ENCODE measurements at places on chromosomes 4 and X. TPM values are rescaled to one million over a fixed set of nuclear protein-coding genes. Genes with fewer than 3 reads are reported as not detected.

ZNF630 gene
- 0.77 TPM for polyA plus RNA-seq

DNA sequence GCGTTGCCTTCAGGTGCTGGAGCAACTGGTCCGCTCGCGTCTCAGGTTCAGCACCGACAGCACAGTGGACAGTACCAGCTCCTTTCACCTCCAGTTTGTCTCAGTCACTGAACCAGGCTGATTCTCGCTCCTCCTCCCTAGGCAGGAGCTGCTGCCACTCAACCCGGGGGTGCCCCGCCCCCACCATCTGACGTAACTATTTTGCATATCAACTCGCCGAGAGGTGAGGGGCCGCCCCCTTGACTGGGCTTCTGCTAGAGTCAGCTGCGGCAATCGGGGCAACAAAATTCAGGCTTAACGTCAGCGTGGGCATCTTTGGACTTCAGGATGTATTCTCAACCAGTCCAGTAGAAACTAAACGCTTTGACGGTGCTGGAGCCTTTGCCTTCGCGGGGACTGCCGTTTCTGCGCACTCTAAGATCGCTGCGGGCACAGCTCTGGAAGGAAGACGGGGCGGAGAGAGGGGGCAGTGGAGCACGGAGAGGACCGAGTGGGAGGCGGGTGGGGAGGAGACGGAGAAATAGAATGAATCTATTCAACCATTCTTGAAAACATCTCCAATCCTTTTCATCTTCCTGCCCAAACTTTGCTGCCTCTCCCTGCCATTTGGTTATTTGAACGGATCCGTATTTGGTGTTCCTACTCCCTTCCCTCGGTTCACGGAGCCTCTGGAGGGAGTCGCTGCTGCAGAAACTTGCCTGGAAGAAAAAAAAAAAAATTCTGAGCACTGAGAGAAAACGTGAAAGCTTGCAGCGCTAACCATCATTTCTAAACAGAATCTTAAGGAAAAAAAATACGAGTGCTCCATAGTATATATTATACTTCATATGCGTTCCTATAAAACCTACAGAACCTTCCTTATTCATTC, at the start of gene FSTL5:
Gene FSTL5, minus strand, starts transcription at position 109 of the 868 bp plus-strand sequence. CDS start 52,604 bp downstream, outside the sequence.
- DNase-seq: peak; percentile 6

CSAG2 gene
- polyA plus RNA-seq: not detected

DNA sequence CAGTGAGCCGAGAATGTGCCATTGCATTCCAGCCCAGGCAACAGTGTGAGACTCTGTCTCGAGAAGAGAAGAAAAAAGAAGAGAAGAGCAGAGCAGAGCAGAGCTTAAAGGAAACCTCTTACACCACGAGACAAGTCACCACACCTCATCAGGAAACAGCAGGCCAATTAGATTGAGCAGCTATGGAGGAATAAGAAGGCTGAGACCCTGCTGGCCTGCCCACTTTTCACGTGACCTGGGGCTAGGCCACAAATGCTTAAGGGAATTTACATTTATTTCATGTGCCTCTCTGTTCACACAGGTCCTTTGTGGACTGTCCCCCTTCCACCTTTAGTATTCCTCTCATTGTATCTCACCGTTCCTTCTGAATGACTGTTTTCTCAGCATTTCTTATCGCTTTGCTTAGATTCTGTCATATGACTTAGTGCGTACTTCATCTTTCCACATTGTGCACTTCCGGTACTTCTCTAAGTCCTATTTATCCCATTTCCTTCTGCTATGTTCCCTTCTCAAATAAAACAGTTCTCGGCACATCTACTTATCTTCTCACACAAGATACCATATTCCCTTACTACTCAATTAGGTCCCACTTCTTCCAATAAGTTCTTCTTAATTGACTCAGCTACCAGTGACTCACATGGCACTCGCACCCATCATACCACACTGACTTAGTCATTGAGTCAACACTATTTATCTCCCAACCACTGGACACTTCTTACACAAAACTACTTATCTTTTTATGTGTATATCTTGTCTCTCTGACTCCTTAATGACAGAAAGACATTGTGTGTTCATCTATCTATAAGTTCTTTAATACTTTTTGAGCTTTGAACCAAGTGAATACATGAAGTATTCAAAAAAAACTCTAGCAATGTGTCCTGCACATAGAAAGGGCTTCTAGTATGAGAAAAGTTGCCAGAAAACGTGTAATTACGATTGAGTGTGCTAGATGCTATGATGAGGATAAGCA, 11.0 kb downstream of the CUL4B start:
- DNase-seq: no peak

DNA sequence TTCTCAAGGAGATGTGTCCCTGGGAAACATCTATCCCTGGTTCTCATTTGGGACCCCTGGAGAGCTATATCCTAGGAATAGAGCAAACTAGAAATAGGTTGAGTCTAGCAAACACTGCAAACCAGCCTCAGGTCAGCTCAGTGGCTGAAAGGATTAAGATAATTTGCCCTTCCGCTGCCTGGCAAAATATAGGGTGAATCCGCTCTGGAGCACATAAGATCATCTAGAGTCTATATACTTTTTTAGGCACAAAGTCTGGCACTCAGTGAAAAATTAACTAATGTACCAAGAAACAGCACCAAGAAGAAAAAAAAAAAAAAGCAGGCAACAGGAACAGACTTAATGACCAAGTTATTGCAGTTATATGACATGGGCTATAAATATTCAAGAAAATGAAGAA, 7.3 kb upstream of the GUCY2F start:
- DNase-seq: no peak

FATE1 gene
- not detected for polyA plus RNA-seq

NAP1L3 gene
- polyA plus RNA-seq: 8.1 TPM

GRCh38 chr4:2688697-2689096, 67.4 kb downstream of the TNIP2 start:
- no peak for DNase-seq

- no peak for DNase-seq
Measured at GRCh38 chr4:123401271-123402120, 4.9 kb downstream of the SPRY1 start.

UBA6 gene
- 18.2 TPM for polyA plus RNA-seq

ITM2A gene
- polyA plus RNA-seq: 215 TPM

GRCh38 chr4:171087089-171087488, 726.1 kb upstream of the GALNTL6 start:
- no peak for DNase-seq

DNA sequence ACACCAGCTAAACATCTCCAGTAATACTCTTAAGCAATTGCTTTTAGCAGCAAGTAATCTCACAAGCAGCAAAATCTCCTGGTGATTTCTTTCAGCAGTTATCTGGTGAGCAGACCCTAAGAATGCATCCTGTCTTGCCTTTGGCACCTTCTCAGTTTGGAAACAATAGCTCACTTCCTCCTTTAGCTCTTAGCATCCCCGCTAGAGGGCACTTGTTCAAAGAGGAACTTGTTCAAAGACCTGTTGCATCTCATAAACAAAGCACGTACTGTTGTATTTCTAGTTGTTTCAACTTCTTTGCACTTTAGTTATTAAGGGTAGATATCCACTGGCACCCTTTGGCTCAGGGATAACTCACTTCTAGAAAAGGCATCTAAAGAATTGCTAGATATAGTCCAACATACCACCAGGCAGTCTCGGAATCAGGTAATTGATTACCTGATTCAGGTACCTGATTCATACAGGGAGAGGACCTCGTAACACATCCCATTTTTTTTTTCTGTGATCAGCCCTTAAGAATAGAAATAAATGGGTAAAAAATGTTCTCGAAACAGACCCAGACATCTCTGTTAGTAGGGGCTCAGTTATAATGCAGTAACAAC, 81.9 kb upstream of the QRFPR start:
- peak; percentile 40 for DNase-seq

GRCh38 chr4:141306331-141306730, 85.6 kb downstream of the ZNF330 start:
- DNase-seq: no peak

CSAG3 gene
- not detected for polyA plus RNA-seq

DNA sequence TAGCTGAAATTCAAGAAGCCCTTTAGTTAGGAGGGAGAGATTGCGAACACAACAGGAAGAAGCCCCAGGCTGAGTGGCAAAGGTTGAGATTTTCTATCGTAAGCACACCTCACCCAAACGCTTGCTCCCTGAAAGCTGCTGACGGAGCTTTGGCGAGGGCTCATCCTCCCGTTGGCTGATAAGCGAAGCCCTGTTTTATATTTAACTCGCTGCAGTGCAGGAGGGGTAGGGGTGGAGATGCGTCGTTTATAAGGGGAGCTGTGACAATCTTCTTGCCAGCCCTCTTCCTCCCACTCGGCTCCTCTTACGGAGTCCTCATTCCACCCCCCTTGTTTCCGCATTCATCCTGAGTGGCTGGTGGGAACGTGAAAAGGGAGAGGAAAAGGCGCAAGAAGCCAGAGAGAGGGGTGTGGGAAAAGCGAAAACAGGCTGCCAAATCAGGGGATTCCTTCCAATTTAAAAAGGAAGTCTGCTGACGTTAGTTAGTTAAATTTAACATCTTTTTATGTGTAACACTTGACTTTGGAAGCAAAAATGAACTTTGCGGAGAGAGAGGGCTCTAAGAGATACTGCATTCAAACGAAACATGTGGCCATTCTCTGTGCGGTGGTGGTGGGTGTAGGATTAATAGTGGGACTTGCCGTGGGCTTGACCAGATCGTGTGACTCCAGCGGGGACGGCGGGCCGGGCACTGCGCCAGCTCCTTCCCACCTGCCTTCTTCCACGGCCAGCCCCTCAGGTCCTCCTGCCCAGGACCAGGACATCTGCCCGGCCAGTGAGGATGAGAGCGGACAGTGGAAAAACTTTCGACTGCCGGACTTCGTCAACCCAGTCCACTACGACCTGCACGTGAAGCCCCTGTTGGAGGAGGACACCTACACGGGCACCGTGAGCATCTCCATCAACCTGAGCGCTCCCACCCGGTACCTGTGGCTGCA, at the start of gene ENPEP:
Gene ENPEP, plus strand, starts transcription at position 275 of the 938 bp plus-strand sequence. Its CDS starts 260 bp downstream, at position 535.
- no peak for DNase-seq

DNA sequence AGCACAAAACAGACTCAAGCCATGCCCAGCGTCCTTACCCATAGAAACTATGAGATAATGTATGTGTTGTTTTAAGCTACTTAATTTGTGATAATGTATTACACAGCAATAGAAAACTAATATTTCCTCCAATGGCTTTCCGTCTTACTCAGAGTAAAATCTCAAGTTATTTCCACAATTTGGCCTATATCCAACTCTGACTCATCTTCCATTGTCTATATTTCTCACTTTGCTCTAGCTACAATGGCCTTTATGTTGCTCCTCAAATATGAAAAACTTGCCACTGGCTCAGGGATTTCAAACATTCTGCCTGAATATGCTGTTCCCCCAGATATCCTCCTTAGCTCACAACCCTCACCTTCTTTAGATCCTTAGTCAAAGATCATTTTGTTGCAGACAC, 31.6 kb downstream of the IQCM start:
- DNase-seq: no peak

GRCh38 chr4:17680559-17681280, 66.3 kb downstream of the MED28 start:
- DNase-seq: no peak

DNA sequence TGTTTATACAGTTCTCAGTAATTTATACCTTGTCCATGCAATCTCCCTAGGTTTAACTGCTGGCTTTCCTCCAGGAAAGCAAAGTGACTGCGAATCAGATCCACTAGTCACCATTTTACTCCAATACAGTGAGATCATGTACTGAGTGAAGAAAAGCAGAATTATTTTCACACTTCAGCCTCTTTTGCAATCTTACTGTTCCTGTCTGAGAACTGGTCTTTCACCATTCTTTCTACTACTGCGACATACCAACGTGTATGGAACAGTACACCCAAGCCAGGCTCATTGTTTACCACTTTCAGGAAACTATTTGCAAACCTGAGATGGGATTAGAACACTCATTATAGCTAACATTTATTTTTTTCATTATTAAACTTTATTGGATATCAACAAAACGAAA, 8.0 kb upstream of the MSL3 start:
- no peak for DNase-seq

TEC gene
- 2.5 TPM for polyA plus RNA-seq

- no peak for DNase-seq
Measured at GRCh38 chr4:189804894-189805293, 135.8 kb upstream of the FRG1 start.

DNA sequence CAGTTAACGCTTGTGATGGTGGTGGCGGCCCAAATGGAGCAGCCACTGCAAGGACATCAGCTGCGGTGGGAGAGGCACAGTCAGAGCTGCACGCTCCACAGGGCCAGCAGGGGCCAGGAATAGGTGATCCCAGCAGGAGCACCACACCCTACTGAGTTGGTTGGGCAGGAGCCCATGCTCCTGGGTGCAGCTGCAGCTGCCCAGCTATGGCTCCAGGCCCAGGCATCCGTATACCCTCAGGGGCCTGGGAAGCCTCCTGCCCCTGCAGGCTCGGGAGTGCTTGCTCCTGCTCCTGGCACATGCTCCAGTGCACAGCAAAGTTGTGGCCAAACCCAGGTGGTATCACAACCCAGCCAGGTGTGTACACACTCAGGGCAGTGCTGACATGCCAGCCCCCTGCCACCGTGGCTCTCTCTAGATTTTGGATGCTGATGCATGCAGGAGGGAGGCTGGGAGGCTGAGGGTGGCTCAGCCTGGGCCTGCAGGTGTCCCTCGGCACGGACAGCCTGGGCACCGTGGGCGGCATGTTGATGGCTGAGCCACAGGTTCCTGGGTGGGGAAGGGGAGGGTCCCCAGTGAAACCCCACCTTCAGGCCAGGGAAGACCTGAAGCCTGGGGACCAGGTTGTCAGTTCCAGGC, 150.2 kb downstream of the CXXC4 start:
- DNase-seq: no peak

GRCh38 chrX:80879143-80879542, 69.5 kb upstream of the BRWD3 start:
- DNase-seq: no peak

GRCh38 chrX:28787206-28787605, 200.0 kb downstream of the IL1RAPL1 start:
- no peak for DNase-seq

DNA sequence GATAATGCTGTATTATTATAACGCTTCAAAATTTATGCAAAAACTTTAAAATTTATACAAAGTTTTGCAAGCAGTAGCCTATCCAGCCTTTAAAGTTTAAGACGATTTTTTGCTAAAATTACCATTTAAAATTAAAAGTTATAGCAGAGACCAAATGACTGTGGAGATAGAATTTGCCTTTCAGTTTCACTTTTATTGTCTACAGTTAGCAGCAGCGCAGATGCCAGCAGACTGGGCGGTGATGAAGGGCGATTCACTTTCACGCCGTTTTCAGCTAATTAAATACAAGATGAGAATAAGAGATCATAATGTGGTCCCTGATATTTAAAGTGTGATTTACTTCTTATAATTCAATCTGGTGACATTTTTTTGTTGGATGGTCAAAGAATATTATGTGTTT, 1381.5 kb upstream of the ADGRL3 start:
- no peak for DNase-seq

- no peak for DNase-seq
Measured at GRCh38 chrX:134963041-134963440, 27.8 kb upstream of the SMIM10 start.

BST1 gene
- polyA plus RNA-seq: 0.35 TPM

- no peak for DNase-seq
Measured at GRCh38 chr4:165204462-165204830, 2.9 kb upstream of the KLHL2 start.

DNA sequence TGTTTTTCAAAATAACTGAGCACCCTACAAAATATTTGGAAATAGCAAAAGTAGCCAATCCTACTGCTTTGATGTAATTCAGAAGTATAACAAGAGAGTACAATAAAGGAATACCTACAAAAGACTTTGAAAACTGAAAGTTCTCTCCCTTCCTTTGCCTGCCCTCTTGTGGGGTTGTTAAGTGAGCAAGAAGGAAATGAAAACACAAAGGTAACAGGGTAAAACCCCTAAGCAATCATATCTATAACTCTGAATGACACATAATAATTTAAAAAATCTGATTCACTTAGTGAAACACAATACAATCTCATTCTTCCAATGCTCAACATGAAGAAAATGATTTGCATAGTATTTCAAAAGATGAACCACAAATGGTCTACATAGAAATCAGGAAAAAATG, 98.2 kb downstream of the FRYL start:
- peak; percentile 31 for DNase-seq

Data from naive thymus-derived CD8-positive, alpha-beta T cell (primary cell).